ENCODE measurements at places on chromosomes 2 and 18.

GRCh38 chr2:210839034-210839433, 282.6 kb downstream of the CPS1 start:
- DNase-seq = no peak

GRCh38 chr18:34330308-34330707, 105.6 kb upstream of the NOL4 start:
- DNase-seq = no peak

- no peak for DNase-seq
Observed at GRCh38 chr2:671787-672605, 5.2 kb downstream of the TMEM18 start.

- DNase-seq = no peak
Observed at GRCh38 chr2:133887676-133888040, 319.4 kb upstream of the NCKAP5 start.

DNA sequence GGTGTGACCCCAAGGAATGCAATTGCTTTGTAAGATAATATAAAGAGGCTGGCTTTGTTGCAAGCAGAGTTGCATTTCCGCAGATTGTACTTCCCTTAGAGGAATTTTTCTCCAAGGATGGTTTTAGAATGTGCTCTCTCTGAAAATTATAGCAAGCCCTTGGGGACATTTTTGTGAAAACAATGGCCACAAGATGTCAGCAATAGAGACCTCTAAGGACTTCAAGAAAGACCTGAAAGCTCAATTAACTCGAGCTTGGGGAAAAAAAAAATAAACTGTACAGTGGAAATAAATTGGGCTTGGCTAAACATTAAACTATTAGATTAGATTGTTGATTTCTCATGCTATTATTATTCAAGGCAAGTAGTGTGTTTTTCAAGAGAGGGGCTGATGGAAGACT, 81.3 kb upstream of the KYNU start:
- DNase-seq = no peak

DNA sequence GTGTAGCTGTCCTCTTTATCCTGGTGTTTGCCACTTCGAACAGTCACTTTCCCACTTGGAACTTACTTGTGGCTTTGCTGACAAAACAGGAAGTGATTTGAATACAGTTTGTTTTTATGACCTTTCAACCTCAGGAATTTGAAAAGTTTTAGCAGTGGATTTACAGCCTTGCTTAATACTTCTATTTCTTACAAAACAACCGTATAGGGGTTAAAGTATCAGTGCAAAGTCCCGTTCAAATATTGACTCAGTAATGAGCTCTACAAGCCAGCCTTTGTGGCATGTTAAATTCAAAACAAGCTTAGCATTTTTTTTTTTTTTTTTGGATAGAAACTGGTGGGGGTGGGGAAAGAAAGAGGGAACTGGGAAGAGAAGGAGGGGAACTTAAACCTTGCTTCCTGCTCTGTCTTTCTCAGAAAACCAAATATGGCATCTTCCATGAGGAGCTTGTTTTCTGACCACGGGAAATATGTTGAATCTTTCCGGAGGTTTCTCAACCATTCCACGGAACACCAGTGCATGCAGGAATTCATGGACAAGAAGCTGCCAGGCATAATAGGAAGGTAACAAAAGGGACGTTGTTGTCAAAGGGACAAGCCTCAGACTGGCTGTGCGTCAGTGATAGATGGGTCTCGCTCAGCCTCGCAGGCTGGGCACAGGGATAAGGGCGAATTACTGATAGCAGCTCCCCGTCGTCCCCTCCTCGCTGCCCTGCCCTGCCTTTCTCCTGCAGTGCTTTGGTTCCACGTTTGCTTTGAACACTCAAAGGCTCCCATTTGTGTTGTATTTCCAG, at the start of gene HNMT:
TSS of gene HNMT (plus strand) at position 408 of the 793 bp plus-strand sequence. CDS start at position 427, 19 bp downstream.
- DNase-seq = no peak

DNA sequence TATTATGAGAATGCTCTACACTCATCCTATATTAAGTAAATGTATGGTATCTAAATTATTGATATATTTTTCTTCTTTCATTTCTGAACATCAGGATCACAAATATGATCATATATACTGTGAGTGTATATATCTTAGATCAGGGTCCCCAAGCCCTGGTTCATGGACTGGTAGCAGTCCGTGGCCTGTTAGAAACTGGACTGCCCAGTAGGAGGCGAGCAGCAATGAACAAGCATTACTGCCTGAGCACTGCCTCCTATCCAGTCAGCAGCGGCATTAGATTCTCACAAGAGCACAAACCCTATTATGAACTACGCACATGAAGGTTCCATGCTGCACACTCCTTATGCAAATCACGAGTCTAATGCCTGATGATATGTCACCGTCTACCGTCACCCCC, 1247.1 kb upstream of the NXPH2 start:
- DNase-seq = no peak

- DNase-seq = no peak
Observed at GRCh38 chr18:28837100-28837499, 660.2 kb upstream of the CDH2 start.

DNA sequence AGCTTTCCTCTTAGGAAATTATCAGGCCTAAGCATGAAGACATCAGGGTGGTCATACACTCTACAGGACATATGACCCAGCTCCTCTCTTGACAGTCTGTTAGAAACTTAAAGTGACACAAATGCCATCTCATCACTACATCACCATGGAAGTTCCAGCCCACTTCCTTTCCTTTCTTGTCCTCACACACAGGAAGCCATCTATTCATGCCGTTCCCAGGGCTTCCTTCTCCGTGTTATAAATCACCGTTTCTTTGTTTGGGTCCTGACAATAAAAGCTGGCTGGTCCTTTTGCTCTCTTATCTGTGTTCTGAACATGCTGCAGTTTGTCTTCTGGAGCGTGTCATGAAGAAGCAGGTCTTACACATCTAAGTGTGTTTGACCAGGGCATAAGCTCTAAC, 692.1 kb upstream of the CELF4 start:
- DNase-seq = no peak

DNA sequence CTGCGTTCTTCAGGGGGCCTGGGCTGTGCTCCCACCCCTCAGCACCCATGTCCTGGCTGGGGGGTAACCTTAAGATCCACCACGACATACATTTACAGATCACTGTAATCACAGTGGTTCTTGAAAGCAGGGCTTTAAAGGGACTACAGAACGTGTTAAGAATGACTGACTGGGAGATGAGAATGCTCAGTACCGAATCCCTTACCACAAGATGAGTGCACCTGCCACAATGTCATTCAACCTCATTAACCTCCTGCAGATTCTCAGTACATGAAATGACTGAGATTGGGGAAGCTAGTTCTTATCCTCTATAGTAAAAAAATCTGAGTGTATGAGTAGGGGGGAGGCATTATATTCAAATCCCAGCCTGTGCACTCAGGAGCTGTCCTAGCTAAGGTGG, 10.5 kb upstream of the PIEZO2 start:
- no peak for DNase-seq

DNA sequence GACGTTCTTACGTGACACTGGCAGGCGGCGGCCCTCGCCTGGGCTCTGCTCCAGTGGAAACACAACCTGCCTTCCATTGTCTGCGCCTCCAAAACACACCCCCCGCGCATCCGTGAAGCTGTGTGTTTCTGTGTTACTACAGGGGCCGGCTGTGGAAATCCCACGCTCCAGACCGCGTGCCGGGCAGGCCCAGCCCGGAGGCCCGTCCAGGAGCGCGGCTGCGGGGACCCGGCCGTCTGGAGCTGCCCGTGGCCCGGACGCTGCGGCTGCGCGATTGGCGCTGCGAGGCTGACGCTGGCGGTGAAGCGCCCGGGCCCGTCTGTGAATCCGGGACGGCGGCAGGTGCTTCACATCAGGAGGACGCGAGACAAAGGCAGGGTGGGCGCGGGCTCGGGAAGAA, 670.3 kb upstream of the SALL3 start:
- no peak for DNase-seq

- DNase-seq = no peak
Observed at GRCh38 chr2:170449034-170449433, 266.1 kb upstream of the SP5 start.

DNA sequence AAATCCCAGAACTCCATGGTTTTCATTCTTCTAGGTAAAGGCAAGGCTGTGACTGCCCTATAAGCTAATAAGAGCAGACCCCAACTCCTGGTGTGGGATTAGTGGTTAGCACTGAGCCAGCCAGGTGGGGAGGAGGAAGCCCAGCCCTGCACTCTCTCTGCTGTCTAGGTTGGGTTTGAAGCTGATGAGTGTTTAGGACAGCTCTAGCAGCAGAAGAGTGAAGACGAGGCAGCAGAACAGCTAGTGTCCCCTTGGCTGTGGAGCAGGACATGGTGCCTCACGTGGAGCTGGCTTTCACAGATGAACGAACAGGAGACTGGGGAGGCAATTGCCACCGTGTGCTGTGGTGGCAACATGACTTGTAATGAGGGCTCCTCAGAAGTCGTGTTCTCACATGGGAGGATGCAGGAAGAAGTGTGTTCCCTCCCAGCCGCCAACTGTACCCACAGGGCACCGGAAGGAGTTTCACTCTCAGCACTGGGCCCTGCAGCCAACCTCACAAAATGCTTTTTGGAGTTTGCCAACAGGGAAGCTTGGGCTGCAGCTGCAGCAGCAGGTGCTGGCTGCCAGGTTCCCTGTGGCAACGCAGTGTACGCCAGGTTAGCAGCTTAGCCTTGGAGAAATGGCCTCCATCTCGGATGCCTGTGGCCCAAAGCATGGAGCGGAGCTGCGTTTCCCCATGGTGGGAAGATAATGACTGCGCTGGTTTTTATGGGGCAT, 328.2 kb downstream of the SETBP1 start:
- DNase-seq = no peak

DNA sequence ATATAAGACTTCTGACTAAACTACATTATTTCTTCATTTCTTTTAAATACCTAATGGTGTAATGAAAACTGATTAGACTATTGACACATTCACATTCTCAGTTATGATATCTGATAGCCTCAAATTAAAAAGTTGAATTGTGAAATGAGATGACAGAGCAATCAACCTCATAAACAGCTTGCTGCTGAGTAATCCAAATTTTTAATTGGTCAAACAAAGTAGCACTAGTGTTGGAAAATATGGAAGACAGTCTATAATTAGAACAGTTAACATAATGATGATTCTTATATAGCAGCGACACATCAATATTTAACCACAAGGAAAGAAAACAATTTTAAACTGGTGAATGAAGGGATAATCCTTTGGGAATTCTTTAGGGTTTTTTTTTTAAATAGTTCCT, 91.9 kb upstream of the LRP1B start:
- no peak for DNase-seq

- no peak for DNase-seq
Observed at GRCh38 chr2:200966770-200967169, 3.3 kb upstream of the ORC2 start.

DNA sequence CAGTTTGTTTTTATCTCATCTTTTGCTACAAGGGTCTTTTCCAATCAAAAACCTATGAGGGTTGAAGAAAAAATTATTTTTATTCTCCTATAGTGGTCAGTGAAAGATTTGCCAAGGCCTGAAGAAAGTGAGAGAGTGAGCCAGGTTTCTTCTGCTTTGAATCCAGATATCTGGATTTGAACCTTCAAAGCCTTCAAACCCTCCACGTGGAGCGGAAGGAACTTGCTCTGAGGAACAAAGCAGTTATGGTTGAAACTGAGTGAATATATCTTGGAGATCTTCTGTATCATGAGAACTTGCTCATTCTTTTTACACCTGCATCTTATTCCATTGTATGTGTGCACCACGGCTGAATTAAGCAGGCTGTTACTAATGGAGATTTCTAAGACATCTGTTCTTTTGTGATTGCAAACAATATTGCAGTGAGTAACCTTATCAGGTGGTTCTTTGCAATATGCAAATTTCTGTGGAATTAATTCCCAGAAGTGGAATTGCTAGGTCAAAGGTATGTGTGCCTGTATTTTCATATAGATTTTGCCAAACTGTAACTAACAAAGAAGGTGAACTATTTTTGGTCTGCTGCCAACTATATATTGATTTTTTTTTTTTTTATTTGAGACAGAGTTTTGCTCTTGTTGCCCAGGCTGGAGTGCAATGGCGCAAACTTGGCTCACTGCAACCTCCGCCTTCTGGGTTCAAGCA, 147.9 kb downstream of the B3GNT2 start:
- no peak for DNase-seq

GRCh38 chr2:138537170-138537915, 35.8 kb downstream of the SPOPL start:
- no peak for DNase-seq

- no peak for DNase-seq
Observed at GRCh38 chr2:40499437-40499836, 47.5 kb upstream of the SLC8A1 start.

GRCh38 chr2:202608142-202608852, 26.5 kb upstream of the FAM117B start:
- DNase-seq = no peak

- no peak for DNase-seq
Observed at GRCh38 chr2:27152796-27153464, 4.1 kb downstream of the TCF23 start.

DNA sequence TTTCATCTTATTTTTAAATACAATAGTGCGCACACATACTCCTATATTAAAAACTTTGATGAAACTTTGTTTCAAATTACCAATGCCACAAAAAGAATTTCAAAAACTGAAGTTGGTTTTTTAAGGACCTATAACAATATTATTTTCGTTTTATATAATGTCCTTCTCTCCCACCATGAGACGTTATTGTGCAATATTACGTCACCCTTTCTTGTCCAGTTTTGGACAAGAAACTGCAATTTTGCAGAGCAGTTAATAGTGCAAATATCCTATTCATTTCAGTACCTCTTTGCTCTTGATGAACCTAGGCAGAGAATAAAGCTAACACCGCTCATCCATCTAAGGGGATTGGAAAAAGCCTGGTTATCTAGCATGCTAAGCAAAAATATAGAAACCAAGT, 9.7 kb upstream of the ZNF516 start:
- DNase-seq = no peak

DNA sequence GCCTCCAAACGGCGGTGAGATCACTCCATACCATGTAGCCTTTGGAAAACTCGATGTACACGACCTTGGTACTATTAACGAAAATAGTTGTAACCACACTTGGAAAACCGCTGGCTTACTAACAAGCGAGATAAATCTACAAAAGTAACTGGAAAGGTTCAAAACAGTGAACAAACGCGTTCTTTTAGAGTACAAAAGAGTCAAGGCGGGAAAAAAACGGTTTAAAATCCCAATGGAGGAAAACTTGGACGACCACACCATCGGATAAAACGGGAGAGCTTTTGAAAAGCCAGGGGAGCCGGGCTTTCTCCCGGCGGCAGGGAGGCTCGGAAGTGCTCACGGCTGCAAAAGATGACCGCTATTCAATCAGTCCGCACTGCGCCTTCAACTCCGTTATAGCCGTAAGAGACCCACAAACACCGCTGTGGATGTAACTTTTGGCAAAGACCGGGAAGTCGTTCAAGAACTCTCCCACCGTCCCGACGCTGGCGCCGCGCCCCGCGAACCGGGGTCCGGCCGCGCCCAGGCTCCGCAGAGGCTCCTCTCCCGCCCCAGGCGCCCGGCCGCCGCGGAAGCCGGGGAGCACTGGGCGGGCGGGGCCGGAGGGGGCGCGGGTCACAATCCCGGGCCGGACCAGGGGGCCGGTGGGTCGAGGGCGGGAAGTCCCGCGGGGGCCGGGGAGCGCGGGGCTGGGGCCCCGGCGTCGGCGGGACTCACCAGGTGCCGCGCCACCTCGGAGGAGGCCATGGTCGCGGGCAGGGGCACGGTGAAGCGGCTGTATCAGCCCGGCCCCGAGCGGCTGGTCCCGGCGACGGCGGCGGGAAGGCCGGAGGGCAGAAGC, 465 bp downstream of the SEPTIN10 start:
- DNase-seq = no peak
